ENCODE measurements at places on chromosomes 2 and 18. TPM values are rescaled to one million over a fixed set of nuclear protein-coding genes. Genes with fewer than 3 reads are reported as not detected.

The CERKL gene
- 0.06 TPM for polyA plus RNA-seq

The SOWAHC gene
- polyA plus RNA-seq = 8.5 TPM

The YPEL5 gene
- polyA plus RNA-seq = 134 TPM

The RAB31 gene
- polyA plus RNA-seq = 43.8 TPM

The DTNA gene
- polyA plus RNA-seq = 34.6 TPM

The HOXD10 gene
- not detected for polyA plus RNA-seq

The SKOR2 gene
- polyA plus RNA-seq = not detected

The SP140 gene
- 0.53 TPM for polyA plus RNA-seq

The PRSS56 gene
- polyA plus RNA-seq = not detected

The BOLL gene
- 0.21 TPM for polyA plus RNA-seq

The SYT4 gene
- not detected for polyA plus RNA-seq

The NOSTRIN gene
- 2.9 TPM for polyA plus RNA-seq

The PJVK gene
- 13.3 TPM for polyA plus RNA-seq

The DAW1 gene
- polyA plus RNA-seq = not detected

The GTF2A1L gene
- 0.68 TPM for polyA plus RNA-seq

The KLHL30 gene
- polyA plus RNA-seq = 6.7 TPM

The KLF7 gene
- 8.3 TPM for polyA plus RNA-seq
